ENCODE measurements at places on chromosomes 6 and 20. TPM values are rescaled to one million over a fixed set of nuclear protein-coding genes. Genes with fewer than 3 reads are reported as not detected.

ADGRB3 gene
- total RNA-seq: not detected

VGLL2 gene
- not detected for total RNA-seq

TSPO2 gene
- not detected for total RNA-seq

TLDC2 gene
- total RNA-seq: 0.69 TPM

PNPLA1 gene
- total RNA-seq: not detected

PRDM13 gene
- total RNA-seq: not detected

PRICKLE4 gene
- 2.8 TPM for total RNA-seq

TUBB1 gene
- not detected for total RNA-seq

DNA sequence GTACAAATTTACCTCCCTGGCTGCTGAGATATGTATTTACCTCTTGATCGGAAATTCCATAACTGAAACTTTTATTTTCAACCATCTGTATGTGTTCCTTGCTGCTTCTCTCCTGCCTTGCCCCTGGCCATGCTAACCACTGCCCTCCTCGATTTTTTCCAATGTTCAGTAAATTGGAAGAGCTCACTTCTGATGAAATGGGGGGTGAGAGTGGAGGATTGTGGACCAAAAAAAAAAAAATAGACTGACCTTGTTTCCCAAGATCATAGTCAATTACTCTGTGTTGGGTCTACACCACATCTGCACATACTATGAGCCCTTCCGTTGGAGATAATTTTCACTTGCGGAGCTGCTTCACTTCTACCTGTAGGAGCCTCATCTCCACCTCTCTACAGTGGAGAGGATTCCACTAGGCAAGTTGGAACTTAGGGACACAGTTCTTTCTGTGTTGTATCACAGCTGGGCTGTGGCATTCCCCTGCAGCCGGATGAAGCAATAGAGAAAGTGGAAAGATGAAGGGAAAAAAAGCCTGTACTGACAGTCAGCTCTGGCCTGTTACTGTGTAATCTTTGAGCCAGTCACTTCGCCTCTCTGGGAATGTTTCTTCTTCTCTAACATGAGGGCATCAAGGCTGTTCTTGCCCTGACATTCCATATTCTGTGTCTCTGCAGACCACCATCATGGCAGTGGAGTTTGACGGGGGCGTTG lies 1.6 kb downstream of the PSMB9 start:
- no peaks in the 10 kb centered on the region for H3K27me3 ChIP-seq
- peak overlapping the region; percentile 85 for H3K27ac ChIP-seq
- peaks cover 37% of the 10 kb centered on the region for H3K4me1 ChIP-seq

GRCh38 chr20:37880726-37881591 lies 22.0 kb upstream of the VSTM2L start:
- no peak overlapping the region for H3K4me3 ChIP-seq
- no peak for DNase-seq
- no peaks in the 10 kb centered on the region for H3K27me3 ChIP-seq
- no peak overlapping the region for H3K27ac ChIP-seq
- no peaks in the 10 kb centered on the region for H3K36me3 ChIP-seq
- no peaks in the 10 kb centered on the region for H3K4me1 ChIP-seq

- H3K4me3 ChIP-seq: peak overlapping the region; percentile 22
- peak overlapping the region; percentile 86 for H3K27ac ChIP-seq
- no peaks in the 10 kb centered on the region for H3K27me3 ChIP-seq
- H3K4me1 ChIP-seq: peaks cover 80% of the 10 kb centered on the region
- H3K36me3 ChIP-seq: no peaks in the 10 kb centered on the region
- DNase-seq: peak; percentile 75
Measured at GRCh38 chr6:151757506-151757955, 50.0 kb upstream of the ESR1 start.

- H3K4me1 ChIP-seq: peaks cover 90% of the 10 kb centered on the region
- peaks cover 12% of the 10 kb centered on the region for H3K36me3 ChIP-seq
- DNase-seq: no peak
- no peaks in the 10 kb centered on the region for H3K27me3 ChIP-seq
- H3K4me3 ChIP-seq: no peak overlapping the region
Measured at GRCh38 chr6:34338811-34339210, 53.7 kb downstream of the NUDT3 start.

DNA sequence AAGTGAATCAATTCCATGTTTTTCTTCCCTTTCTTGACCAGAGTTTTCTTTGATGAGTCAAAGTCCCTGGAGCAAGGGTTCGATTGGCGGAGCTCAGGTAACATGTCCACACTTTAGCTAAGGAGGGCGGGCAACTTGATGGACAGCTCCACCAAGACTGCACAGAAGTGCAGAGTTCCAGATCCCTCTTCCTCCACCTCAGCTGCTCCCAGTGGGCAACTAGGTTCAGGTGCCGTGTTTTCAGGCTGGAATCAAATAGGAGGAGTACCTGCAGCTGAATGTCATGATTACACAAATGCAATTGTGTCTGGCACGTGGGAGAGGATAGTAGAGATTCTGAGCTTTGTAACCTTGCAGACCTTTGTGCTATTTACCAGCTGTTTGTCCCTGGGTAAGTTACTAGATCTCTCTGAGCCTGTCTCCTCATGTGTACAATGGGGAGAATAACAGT lies 1.9 kb upstream of the ELMO2 start:
- no peak overlapping the region for H3K27ac ChIP-seq
- no peaks in the 10 kb centered on the region for H3K36me3 ChIP-seq
- no peak overlapping the region for H3K4me3 ChIP-seq
- H3K27me3 ChIP-seq: no peaks in the 10 kb centered on the region
- DNase-seq: no peak

DNA sequence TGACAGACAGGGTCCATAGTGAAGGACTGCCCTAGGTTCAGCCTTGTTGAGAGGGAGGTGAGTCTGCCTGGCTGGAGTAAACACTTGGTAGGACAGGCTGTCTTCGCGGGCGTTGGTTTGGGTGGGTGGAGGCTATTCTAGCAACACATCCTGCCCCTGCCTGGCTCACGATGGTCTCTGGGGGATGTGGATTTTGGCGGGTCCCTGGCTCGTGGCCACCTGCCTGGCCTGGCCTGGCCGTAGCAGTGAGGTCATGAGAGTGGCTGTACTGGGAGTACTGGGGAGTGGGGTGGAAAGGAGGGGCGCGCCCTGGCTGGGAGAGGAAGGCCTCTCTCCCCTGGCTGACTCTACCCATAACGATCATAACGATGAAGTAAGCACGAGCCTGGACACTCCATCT lies 30.2 kb upstream of the MRPS18A start:
- peaks cover 26% of the 10 kb centered on the region for H3K4me1 ChIP-seq
- H3K36me3 ChIP-seq: no peaks in the 10 kb centered on the region
- no peaks in the 10 kb centered on the region for H3K27me3 ChIP-seq
- no peak for DNase-seq
- H3K4me3 ChIP-seq: no peak overlapping the region
- no peak overlapping the region for H3K27ac ChIP-seq

DNA sequence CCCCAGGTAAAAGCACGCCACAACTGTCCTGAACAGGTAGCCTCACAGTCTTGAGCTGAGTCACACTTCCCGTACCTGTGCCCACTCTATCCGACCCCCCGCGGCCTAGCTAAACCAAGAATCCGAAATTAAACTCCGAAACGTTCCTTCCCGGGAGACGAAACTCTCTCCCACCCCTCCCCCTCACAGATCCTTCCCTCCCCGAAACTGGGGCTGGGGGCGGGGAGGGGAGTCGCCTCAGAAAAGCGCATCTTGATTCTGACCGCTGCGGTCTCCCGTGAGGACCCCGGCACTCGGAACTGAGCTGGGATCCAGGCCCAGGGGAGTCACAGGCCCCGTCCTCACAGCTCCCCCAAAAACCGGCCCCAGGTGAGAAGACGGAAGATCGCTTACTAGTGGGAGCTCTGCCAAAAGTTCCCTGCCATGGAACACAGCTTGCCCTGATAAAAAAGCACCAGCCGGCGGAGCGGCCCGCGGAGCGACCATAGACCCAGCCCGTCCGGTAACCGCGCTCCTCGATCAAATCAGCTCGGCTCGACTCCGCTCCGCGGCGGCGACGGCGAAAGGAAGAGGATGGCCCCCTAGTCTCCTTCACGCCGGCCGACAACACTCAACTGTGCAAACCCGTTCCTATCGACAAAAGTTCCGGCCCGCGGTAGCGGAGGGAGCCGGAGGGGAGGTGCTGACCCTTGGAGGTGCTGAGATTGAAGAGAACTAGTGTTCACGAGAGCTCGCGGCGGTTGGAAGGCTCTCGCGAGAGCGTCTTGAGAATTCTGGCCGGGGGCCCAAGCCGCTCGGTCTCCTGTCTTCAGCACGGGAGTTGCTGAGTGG lies at the start of gene CCNC:
Gene CCNC, minus strand, starts transcription at position 558 of the 831 bp plus-strand sequence. Its CDS starts 133 bp downstream, at position 425.
- H3K4me3 ChIP-seq: peak within 1 kb of the TSS; percentile 100
- H3K27me3 ChIP-seq: no peaks in the 10 kb centered on the region
- peaks cover 23% of the 10 kb centered on the region for H3K4me1 ChIP-seq
- peak; percentile 98 for DNase-seq
- peaks cover 2% of the 10 kb centered on the region for H3K36me3 ChIP-seq

- H3K27ac ChIP-seq: no peak overlapping the region
Measured at GRCh38 chr6:144297511-144298100, 12.5 kb downstream of the UTRN start.

GRCh38 chr6:44537306-44538049 lies 150.0 kb downstream of the CDC5L start:
- H3K27ac ChIP-seq: no peak overlapping the region
- no peaks in the 10 kb centered on the region for H3K36me3 ChIP-seq
- DNase-seq: no peak
- H3K27me3 ChIP-seq: no peaks in the 10 kb centered on the region
- H3K4me1 ChIP-seq: no peaks in the 10 kb centered on the region

DNA sequence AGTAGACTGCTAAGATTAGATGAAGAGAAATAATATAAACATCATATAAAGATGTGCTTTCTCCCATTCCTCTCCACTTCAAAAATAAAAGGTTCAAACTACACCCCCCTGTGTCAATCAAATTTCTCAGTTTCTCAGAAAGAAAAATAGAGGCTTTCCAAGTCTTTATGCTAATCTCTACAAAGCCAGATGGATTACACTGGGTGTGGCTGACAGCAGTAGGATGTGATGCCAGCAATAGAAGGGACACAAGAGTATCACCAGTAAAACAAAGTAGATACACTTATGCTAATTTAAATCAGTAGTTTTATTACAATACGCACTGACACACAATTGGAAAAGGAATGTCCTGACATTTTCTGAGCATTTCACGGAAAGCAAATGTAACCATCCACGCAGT lies 353.4 kb downstream of the RNGTT start:
- peaks cover 31% of the 10 kb centered on the region for H3K4me1 ChIP-seq
- H3K27ac ChIP-seq: no peak overlapping the region
- H3K4me3 ChIP-seq: no peak overlapping the region
- H3K36me3 ChIP-seq: no peaks in the 10 kb centered on the region
- no peak for DNase-seq
- H3K27me3 ChIP-seq: no peaks in the 10 kb centered on the region

DNA sequence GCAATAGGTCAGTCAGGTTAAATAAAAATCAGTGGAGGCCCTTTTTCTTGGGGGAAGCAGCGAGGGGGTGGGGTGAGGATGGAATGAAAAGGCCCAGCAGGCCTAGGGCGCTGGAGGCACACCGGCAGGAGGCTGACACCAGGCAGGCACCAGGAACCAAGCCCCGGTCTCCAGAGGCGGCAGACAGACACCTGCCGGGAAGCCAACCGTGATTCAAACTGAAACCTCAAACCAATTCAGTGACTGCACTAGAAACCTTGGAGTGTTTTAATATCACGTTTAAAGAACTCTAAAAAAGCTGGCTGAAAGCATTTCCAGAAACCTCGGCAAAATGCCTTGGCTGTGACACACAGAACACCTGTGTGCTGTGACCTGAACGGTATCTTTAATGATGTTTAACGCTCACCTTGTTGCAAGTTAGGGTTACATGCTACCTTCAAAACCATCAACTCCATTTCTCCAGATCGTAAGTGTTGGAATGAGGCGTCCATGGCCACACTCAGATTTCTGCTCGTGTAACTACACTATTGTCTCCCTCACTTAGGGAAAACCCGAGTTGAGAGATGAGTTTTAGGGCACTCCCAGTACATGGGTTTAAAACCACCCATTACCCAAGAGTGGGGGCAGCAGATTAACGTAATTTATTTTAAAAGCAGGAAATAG lies 27.2 kb downstream of the DIDO1 start:
- H3K27ac ChIP-seq: peak overlapping the region; percentile 48
- peaks cover 24% of the 10 kb centered on the region for H3K4me1 ChIP-seq
- no peak for DNase-seq
- no peaks in the 10 kb centered on the region for H3K27me3 ChIP-seq
- no peak overlapping the region for H3K4me3 ChIP-seq
- H3K36me3 ChIP-seq: peaks cover 72% of the 10 kb centered on the region

DNA sequence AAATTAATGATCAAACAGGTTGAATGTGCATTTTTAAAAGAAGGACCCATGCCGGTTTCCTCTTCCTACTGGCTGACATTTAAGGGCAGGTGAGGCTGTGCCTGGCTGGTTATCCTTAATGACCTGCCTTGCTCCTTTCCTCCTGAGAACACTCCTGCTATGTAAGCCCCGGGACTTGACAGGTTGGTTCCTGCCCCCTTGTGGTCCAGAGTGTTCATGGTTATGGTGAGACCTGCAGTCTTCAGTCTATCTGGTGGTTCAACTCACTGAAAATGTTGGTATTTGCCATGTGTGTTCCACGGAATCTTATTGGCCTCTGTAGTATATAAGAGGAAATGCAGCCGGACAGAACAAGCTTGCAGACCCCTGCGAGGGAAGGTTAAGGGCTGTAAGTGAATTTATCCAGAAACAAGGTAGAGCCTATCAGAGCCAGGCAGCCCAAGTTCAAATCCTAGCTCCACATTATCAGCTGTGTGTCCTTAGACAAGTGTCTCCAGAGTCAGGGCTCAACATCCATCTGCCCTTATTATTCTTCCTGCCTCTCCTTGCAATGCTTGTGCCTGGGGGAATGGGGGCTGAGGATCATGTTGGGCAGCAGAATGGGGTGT lies 5.2 kb upstream of the BPIFA3 start:
- H3K27ac ChIP-seq: no peak overlapping the region
- no peaks in the 10 kb centered on the region for H3K27me3 ChIP-seq
- no peaks in the 10 kb centered on the region for H3K4me1 ChIP-seq
- H3K4me3 ChIP-seq: no peak overlapping the region
- DNase-seq: peak; percentile 84

DNA sequence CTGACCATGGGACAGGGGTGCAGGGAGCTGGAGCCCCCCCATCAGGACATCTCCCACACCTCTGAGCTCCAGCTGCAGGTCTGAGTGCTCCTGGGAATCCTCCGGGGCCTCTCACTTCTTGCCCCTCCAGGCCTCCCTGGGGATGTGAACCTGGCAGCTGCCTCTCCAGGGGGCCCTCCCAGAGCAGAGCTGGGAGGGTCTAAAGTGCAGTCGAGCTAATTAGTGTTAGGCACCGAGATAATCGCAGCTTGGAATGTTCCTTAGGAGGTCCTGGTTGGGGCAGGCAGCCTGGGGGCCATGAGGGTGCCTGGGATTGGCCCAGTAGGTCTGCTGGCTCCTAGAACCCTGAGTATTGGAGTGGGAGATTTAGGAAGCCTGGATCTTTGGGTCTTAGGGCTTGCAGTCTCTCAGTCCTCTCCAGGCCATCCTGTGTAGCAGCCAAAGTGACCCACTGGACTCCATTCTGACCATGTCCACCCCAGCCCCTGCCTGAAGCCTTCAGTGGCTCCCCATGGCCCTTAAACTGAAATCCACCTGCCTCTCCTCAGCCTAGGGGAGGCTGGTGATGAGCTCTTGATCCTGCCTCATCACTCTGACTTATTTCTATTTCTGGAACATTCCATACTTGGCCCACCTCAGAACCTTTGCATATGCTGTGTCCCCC lies 26.0 kb downstream of the CEBPB start:
- no peak overlapping the region for H3K27ac ChIP-seq
- no peak overlapping the region for H3K4me3 ChIP-seq
- H3K27me3 ChIP-seq: 0 out of 2 replicates have a peak, but pooled peaks cover 2% of the 10 kb centered on the region
- no peaks in the 10 kb centered on the region for H3K36me3 ChIP-seq
- no peak for DNase-seq

Data from Karpas-422 (cell line).